ENCODE measurements at places on chromosomes 7 and 10. TPM values are rescaled to one million over a fixed set of nuclear protein-coding genes. Genes with fewer than 3 reads are reported as not detected.

GRCh38 chr7:120825152-120825551 lies 32.8 kb downstream of the TSPAN12 start:
- no peak for DNase-seq

CYCS gene
- polyA plus RNA-seq: 149 TPM

PON3 gene
- 2.5 TPM for polyA plus RNA-seq

- DNase-seq: no peak
These were observed 156.1 kb upstream of the PLXNA4 start for GRCh38 chr7:132732321-132732865.

OR2A42 gene
- 1.8 TPM for polyA plus RNA-seq

GRCh38 chr10:93816123-93816747 lies 58.5 kb downstream of the LGI1 start:
- peak; percentile 64 for DNase-seq

MRPS16 gene
- 76.0 TPM for polyA plus RNA-seq

DNA sequence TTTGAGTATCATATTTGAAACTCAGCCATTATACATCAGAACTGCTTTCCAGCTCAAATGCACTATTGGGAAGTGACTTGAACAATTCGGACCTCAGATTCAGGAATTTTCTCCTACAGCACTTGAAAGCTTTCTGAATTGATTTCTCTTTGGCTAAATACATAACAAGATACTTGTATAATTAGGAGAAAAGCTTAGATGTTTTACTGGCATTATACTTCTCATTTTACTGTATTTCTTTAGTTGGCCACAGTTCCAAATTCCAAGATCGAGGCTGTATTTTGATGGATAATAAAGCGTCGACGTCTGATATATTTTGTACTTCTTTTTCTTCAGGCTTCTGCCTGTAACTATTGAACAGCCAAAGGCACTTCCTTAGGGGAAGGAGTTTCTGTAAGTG lies 26.7 kb upstream of the LYZL2 start:
- no peak for DNase-seq

UPK3B gene
- 1.1 TPM for polyA plus RNA-seq

METTL27 gene
- polyA plus RNA-seq: 5.1 TPM

DNA sequence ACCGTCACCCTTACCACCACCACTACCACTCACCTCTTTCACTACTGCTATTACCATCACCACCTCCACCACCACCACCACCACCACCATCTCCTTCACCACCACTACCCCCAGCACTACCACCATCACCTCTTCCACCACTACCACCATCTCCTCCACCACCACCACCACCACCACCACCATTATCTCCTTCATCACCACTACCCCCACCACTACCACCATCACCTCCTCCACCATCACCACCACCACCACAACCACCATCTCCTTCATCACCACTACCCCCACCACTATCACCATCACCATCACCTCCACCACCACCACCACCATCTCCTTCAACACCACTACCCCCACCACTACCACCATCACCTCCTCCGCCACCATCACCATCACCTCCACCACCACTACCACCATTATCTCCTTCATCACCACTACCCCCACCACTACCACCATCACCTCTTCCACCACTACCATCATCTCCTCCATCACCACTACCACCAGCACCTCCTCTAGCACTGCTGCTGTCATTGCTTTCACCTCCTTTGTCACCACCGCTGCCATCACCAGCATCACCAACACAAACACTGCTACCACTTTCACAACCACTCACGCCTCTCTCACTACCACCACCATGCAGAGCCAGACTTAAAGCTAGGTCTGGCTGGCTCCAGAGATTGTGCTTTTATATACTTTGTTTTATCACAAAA lies 109.3 kb downstream of the ICA1 start:
- no peak for DNase-seq

DNA sequence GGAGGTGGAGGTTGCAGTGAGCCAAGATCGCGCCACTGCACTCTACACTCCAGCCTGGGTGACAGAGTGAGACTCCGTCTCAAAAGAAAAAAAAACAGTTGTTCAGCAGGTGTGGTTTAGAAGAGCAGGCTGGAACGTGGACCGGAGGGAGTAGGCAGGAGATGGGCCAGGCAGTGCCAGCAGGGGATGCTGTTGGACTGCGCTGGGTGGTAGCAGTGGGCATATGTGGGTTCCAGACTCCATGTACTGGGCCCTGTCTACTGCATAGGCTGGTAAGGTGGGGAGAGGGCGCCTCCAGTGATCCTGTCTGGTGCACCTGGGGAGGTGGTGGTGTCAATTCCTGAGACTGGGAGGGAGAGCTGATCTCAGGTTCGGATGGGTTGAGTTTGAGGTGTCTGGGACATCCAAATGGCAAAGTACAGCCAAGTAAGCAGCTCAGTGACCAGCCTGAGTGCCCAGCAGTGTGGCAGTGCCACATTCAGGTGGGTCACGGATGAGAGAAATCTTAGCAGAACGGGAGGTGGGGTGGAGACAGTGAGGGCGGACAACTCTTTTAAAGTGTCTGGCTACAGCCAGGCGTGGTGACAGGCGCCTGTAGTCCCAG lies 25.9 kb downstream of the SFXN4 start:
- no peak for DNase-seq

DNA sequence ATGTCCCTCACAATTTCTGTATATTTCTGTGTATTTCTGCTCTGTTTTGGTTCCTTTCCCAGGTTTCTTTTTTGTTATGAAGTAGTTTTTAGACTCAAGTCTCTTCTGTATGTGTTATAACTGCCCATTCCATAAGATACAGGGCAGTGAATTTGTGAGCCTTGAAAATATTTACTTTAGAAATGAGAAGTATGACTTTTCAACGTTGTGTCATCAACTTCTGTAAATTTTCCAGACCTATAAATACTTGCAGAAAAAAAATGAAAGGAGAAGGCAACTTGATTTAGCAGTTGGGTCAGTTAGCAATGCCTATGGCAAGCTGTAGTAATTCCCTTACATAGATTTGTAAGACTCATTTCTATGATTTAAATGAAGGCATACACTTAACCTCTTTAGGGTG lies 11.5 kb downstream of the EGFR start:
- no peak for DNase-seq

DNA sequence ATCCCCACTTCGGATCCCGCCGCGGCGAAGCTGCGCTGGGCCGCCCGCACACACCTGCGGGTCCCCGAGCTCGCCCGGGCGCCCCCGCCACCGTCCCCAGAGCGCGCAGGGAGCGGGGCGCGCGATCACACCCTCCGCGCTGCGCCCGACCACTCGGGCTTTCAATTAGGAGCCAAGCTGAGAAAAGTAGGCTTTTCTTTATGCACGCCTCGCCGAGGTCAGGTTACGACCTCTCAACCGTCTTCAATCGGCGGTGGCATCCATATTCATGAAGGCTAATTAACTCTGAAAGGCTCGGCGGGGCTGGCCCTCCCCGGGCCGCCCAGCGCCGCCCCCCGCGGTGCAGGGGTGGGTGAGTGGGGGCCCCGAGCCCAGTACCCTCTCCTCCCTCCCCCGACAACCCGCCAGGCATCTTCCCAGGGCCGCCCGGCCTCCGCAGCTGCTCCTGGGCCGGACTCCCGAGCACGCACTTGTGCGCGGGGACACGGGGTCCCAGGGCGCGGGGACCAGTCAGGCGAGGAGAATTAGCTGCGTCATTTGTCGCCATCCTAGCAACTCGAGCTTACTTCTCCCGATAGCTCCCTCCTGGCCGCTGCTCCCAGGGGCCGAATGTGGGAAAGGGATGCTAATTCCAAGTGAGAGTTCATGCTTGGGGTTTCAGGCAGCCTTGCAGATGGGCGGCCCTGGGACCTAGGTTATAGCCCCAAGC lies 155.5 kb upstream of the LYZL2 start:
- peak; percentile 75 for DNase-seq

AKR1C1 gene
- polyA plus RNA-seq: 15.3 TPM

RPP30 gene
- polyA plus RNA-seq: 63.4 TPM

GRCh38 chr7:28179120-28180030 lies 1.2 kb downstream of the JAZF1 start:
- peak; percentile 42 for DNase-seq

CPA4 gene
- polyA plus RNA-seq: 0.55 TPM

- no peak for DNase-seq
These were observed 110.2 kb downstream of the ELAPOR2 start for GRCh38 chr7:86949052-86949778.

DNA sequence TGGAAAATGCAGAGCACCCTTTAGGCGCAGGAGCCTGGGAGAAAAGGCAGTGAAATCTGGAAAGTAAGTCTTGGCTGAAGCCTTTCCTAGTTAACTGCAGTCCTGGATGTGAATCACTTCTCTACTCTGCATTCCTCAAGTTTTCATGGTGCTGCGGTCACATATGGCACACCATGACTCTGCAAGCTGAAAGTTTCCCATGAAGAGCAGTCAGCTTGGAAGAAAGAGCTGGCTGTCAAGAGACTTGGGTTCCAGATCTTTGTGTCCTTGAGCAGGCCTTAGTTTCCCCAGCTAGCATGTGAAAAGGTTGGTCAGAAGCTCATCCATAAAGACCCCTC lies 548.3 kb downstream of the SORCS3 start:
- no peak for DNase-seq

GRCh38 chr7:35623381-35623780 lies 71.6 kb downstream of the HERPUD2 start:
- no peak for DNase-seq

CACNA2D1 gene
- polyA plus RNA-seq: 33.9 TPM

LRGUK gene
- 4.3 TPM for polyA plus RNA-seq

DNA sequence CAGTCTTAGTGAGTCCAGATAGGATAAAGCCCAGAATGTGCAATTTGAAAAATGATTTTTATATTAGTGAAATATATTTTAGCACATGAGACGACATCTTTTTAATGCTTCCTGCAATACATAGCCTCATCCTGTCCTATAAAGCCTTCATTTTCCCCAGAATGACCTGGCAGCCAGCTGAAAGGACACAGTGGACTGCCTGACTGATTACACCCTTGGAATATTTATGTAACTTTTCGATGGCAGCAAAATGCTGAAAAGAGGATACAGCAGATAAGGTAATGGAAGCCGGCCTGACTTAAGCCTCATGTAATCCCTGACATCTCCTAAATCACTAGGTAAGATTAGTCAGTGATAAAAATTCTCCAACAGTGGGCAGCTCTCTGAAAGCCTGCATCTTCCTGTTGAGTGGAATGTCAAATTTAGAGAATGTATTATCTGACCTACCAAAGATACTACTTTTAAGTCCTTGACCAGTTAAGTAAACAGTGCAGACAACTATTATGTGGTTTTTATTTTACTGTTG lies 210.7 kb upstream of the STEAP1 start:
- no peak for DNase-seq

- DNase-seq: no peak
These were observed 91.0 kb downstream of the AKR1D1 start for GRCh38 chr7:138167222-138167621.

GRCh38 chr7:37986908-37987330 lies 66.5 kb downstream of the EPDR1 start:
- no peak for DNase-seq
